ENCODE measurements at places on chromosomes 4 and X.

DNA sequence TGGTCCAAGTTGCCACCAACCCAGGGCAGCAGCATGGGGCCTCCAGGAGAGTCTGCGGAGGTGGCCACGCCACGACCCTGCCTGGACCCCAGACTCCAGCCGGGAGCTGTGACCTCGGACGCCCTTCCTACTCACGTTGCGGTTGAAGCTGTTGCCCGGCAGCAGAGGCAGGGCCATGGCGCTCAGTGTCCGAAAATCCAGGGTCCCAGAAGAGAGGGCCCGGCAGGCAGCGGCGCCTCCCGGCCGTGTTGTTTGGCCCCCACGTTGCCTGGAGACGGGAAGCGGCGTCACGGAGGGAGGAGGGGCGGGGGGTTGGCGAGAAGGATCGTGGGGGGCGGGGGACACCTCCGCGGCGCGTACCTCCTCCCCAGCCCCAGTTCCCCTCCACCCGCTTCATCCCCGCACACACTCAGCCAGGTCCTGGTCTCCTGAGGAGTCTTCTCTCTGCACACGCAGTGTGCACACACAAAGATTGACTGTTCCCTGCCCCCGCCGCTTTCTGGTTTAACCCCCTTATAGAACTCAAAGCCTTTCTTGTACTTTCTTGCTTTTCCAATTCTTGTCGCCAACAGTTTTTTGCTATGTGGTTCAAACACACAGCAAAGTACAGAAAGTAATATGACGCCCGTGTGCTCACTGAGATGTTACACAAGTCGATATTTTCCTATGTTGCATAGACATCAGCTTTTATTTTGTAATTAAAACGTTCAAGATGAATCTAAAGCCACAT lies at the start of gene EFHC2:
Gene EFHC2 (minus strand): TSS at position 261 of the 730 bp plus-strand sequence. CDS start 84 bp downstream, at position 177.
- DNase-seq = no peak

- no peak for DNase-seq
Measured at GRCh38 chr4:174265916-174266315, 17.6 kb downstream of the FBXO8 start.

DNA sequence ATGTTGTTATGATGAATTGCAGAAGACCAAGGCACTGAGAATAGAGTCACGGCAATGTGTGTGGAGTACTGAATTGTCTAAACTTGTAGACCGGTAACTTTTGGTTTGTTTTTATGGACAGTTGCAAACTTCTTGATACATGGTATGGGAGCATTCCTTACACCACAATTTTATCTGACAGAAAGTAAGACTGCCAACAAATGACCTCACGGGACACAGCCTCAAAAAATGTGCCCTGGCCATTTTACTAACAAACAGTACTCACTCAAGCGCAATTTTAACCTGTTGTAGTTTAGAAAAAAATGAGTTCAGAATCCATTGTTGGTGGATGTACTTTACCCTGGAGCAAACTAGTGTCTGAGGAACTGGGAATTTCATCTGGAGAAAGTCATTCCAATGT lies 321.2 kb downstream of the CAMK2D start:
- DNase-seq = no peak

DNA sequence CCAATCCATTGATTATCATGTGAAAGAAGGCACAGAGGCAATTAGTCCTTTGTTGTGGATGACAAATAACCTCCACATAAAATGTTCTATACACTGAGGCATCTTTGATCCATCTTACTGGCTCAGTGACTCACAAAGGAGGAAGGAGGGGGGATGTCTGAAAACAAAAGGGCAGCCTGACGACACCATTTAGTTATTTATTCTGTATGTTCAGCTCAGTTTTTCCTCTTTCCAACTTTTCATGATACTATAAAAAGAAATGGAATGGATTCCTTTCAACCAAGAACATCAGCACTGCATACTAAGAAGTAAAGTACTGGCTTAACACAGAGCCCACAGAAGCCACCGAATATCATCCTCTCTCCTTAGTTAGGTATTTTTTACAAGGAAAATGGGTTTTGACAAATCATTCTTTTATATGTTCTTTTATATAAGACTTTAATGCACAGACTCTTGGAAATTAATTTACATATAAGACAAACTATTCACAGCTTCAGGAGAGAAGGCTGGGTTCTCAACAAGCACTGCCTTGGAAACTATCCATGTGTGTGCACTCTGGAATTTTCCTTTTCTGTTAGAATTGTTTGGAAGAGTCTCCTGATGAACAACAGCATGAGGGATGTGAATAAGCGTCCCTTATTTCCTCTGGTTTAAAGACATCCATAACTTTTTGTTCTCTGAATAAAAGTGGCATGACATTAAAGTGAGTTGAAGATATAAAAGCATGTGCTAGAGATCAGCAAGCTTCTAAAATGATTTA lies 135.6 kb downstream of the TSPAN5 start:
- no peak for DNase-seq

GRCh38 chr4:156732634-156733033 lies 239.0 kb downstream of the PDGFC start:
- DNase-seq = no peak

DNA sequence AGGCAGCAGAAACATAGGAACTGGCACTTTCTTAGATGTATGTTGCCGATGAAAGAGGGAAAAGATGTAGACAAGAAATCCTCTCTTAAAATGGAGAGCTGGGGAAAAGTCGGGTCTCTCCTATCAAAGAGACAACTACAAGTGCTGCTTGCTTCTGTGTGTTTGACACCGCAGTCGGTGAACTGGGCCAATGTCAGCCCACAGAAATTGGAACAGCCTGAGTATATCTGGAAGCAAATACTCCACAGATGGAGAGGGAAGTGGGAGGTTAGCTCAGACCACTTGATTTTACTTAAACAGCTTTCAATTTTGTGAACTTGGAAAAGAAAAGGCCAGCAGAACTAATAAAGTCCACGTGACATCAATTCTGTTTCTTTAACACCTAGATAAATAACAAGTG lies 230.9 kb upstream of the FAT1 start:
- DNase-seq = no peak

DNA sequence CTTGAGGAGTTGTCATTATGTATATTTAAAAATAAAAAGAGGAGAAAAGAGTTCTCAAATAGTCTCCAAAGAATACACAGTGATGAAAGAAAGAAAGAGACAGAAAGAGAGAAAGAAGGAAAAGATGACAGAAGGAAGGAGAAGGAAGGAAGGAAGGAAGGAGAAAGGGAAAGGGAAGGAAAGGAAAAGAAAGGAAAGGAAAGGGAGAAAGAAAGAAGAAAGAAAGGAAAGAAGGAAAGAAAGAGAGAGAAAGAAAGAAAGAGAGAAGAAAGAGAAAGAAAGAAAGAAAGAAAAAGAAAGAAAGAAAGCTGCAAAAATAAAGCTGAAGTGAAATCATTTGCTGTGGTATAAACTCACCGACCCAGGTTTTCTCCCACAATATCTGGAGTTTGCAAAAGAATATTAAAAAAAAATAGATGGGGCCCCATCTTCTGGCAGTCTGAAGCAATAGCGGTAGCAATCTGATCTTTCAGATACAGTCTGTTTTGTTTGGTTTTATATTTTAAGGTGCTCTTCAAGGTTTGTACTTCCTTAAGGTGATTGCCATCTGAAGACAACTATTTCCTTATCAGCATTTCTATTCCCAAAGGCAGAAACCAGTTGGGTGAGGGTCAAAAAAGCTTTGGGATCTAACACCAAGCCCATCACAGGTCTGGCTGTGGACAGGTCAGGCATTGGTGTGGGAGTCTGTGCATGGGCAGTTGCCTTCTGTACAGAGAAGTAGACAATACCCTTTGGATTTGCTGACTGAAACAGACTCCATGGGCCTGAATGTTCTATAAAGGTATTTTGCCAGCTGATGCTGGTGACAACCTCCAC lies 160.4 kb downstream of the CPEB2 start:
- DNase-seq = no peak

DNA sequence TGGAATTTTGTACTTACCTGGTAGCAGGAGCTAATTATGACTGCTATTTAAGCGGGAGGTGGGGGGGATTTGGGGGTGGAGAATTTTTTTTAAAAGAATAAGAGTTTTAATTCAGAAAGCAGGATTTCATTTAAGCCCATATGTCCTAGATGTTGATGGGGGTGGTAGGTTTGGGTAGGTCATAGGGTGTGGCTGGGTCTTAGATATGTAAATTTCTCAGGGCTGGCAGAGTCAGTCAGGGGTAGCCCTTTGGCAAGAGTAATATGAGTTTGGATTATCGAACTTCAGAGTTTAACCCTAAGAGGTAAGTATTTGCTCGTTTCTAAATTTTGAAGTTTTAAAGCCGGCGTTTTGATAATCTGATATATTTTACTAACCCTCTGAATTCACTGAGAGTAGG lies 35.2 kb upstream of the COX18 start:
- DNase-seq = no peak

- no peak for DNase-seq
Measured at GRCh38 chr4:186037692-186038658, 31.0 kb upstream of the TLR3 start.

GRCh38 chr4:2390784-2391421 lies 27.5 kb downstream of the ZFYVE28 start:
- no peak for DNase-seq

GRCh38 chr4:26858035-26858918 lies 2.4 kb upstream of the STIM2 start:
- DNase-seq = no peak

DNA sequence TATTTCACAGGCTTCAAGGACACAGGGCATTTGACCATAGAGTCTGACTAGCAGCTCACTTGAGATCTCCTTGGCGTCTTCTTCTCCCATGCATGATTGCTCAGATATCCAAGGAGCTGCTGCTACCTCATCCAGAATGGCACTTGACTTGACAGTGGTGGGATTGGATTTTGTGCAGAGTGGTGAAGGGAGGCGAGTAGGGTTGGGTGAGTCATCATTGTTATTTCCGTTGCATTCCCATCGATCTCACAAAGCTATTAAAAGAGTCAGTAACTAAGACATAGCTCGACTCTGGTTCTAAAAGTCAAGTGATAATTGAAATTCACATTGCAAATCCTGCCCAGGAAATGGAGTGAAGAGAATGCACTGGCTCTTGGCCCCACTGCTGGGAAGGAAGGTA lies 27.7 kb downstream of the NHSL2 start:
- DNase-seq = no peak

DNA sequence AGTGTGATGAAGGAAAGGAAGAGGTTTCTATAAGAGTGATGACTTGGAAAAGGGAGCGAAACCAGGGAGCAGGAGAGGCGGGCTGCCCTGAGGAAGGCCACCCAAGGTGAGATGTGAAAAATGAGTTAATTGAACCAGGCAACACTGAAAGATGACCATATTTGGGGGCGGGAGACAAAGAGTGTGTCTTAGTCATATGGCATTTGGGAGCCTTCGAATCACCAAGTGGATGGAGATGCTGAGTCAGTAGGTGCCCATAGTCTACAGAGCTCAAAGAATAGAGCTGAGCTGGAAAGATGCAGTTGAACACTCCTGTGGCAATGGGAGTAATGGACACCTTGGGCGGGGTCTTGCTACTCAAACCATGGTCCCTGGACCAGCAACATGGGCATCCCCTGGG lies 8.3 kb upstream of the TLR8 start:
- DNase-seq = no peak

GRCh38 chrX:1928805-1929204 lies 313.9 kb downstream of the ASMT start:
- no peak for DNase-seq

DNA sequence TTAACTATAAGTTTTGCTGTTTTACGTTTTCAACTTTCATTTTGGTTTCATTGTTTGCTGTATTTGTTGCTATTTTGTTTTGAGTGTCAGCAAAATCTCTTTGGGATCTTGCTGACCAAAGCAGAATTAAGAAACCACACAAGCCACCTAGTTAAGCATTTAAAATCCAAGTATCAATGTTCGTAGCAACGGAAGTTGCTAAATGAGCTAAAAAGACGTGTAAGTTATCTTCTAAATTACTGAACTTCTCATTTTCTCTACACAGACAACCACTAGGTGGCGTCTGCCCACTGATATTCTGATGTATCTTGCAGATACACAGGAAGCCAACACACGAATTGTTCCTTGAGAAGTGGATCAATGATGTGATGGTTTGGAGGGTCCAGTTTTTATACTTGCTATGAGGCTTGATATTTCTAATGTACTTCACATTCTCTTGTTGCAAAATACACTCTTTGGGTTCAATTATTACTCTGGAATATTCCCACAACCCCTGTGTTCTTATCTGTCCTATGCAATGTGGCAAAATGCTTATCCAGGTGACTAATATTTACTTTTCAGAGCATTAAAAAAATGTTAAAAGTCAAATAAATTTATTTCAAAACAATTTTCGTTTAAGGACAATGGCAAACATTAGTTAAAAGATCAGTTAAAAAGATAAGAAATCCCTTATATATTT lies 250.5 kb downstream of the TECRL start:
- no peak for DNase-seq

DNA sequence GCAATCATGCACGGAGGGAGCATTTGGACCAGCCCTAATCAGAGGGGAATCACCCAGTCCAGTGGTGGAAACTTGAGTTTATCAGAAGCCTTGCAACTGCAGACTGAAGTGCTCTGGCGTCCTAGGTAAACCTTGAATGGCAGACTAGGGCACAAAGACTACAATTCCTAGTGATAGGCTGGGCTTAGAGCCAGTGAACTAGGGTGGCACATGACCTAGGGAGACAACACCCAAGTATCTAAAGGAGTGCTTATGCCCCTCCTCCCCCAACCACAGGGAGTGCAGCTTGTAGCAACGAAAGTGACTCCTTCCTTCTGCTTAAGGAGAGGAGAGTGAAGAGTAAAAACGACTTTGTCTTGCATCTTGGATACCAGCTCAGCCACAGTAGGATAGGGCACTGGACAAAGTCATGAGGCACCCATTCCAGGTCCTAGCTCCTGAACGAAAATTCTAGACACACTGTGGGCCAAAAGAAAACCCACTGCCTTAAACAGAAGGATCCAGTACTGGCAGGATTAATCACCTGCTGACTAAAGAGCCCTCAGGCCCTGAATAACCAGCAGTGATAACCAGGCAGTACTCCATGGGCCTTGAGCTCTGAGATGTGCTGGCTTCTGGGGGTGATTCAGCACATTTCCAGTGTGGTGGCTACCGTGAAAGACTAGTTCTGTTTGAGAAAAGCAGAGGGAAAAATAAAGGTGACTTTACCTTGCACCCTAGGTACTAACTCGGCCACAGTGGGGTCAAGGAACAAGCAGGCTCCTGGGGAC lies 58.7 kb upstream of the STARD8 start:
- DNase-seq = no peak

GRCh38 chr4:98630737-98631454 lies 27.5 kb downstream of the TSPAN5 start:
- no peak for DNase-seq

GRCh38 chrX:133726211-133726630 lies 259.2 kb downstream of the GPC3 start:
- DNase-seq = no peak

All from vagina (tissue), 2 donors.